T47D (cell line): ENCODE measurements at places on chromosomes 16 and 17.

- DNase-seq: no peak
Measured at GRCh38 chr17:13154930-13155329, 137.1 kb upstream of the ELAC2 start.

DNA sequence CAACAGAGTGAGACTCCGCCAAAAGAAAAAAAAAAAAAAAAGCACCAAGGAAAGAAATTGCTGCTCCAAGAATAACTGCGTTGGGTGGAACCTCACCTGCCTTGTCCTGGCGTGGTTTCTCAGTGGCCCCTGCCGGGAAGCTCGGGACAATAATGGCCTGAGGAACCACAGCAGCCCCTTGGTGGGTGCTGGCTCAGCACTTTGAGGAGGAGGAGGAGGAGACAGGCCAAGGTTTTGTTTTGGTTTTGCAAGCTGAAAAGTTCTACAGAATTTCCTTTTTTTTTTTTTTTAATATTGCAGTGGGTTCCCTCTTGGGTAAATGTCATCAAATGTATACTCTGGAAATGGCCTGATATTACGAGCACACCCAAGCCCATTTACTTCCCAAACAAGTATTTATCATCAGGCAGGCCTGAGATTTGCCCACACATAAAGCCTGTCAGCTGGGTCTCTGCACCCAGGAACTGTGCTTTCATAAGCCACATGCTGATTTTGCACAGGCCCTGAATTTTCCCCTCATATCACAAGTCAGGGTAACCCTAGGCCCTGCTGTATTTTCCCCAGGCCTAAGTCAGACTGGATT lies 78.3 kb downstream of the SOCS1 start:
- DNase-seq: no peak

GRCh38 chr17:49638818-49639217 lies 39.1 kb downstream of the SPOP start:
- DNase-seq: peak; percentile 60

GRCh38 chr17:48037036-48037837 lies at the start of gene COPZ2:
TSS of gene COPZ2 (minus strand) at chr17:48037797. CDS start at chr17:48037777, 20 bp downstream.
- peak; percentile 65 for DNase-seq

DNA sequence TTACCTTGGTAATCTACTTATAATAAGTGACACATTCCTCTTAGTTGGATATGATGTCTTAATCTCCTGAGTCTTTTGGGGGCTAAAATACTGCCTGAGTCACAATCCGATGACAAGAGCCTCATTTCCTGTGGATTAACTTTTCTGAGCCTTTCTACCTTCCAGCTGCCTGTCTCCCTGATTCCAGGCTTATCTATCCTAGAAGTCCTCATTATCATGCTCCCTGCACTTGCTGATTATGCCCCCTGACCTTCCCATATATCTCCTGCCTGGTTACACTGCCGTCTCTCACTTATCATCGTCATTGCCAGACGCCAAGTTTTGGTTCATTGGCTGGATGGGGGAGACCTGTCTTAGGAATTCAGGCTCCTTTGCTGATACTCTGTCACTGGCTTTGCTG lies 727.4 kb upstream of the CA10 start:
- no peak for DNase-seq

- DNase-seq: peak; percentile 72
Measured at GRCh38 chr17:39026980-39027451, 59.8 kb upstream of the FBXO47 start.

DNA sequence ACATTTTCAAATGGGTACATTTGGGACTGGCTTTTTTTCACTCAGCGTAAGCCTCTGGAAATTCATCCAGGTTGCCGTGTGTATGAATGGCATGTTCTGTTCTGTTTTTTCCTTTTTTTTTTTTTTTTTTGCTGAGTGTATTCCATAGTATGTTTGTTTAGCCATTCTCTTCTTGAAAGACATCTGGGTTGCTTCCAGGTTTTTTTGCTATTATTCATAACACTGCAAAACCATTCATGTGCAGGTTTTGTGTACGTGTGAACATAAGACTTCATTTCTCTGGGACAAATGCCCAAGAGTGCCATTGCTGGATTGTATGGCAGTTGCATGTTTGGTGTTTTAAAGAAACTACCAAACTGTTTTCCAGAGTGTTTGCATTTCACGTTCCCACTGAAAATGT lies 335.9 kb upstream of the TNRC6C start:
- no peak for DNase-seq

DNA sequence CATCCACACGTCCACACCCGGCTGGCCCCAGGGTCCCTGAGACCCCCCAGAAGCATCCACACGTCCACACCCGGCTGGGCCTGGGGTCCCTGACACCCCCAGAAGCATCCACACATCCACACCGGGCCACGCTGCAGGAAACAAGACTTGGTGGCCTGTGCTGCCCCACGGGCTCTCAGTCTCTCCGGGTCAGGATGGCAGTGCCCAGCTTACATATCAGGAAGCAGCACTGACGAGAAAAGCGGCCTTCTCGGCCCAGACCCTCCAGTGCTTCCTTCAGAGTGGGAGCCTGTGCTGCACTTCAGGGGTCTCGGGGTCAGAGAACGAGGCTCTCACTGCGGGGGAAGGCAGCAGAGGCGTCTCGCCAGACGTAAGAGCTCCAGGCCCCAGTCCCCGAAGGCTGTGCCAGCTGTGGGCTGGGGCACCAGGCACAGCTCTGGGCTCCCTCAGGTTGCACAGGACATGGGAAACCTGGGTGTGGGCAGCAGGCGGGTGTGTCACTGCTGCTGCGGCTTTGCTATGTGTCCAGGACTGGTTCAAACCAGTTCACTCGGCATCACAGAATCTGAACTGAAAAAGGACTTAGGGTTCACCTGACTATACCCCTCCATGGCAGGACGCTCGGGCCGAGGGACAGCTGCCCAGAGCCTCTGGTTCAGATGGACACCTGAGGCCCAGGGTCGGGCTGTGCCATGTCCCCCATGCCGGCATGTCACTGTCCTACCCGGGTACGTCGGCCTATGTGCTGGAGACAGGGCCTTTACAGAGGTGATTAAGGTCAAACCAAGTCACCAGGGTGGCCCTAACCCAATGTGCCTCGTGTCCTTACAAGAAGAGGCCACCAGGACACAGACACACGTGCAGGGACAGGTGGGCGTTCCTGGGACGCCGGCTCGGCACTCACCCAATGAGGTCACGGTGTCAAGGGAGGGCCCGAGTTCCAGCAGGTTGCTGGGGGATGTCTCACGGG lies 40.2 kb upstream of the CHMP6 start:
- no peak for DNase-seq

GRCh38 chr17:37200497-37200896 lies 175.3 kb upstream of the C17orf78 start:
- no peak for DNase-seq

- DNase-seq: no peak
Measured at GRCh38 chr16:69818891-69819545, 56.9 kb downstream of the WWP2 start.

- DNase-seq: no peak
Measured at GRCh38 chr16:54049591-54050458, 236.8 kb downstream of the IRX3 start.

- no peak for DNase-seq
Measured at GRCh38 chr17:41585301-41586056, 1.2 kb downstream of the KRT14 start.

- DNase-seq: no peak
Measured at GRCh38 chr16:66899945-66900710, 18.6 kb downstream of the CDH16 start.

- DNase-seq: no peak
Measured at GRCh38 chr16:78877114-78877655, 723.4 kb downstream of the MAF start.

DNA sequence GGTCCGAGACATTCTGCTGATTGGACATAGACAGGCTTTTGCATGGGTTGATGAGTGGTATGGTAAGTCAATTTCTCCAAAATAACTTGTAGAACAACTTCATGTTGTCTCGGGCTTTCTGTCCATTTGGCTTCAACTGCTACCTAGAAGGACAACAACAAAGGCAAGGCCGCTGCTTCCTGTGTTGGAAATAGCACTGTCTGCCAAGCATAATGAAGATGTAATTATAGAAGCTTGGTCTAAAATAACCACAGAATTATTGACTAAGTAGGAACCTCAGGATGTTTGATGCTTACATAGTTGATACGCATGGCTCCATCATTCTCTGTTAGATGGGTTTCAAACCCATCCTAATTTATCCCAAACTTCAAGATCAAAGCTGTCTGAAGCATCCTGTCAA lies 42.3 kb upstream of the NOL11 start:
- DNase-seq: no peak

DNA sequence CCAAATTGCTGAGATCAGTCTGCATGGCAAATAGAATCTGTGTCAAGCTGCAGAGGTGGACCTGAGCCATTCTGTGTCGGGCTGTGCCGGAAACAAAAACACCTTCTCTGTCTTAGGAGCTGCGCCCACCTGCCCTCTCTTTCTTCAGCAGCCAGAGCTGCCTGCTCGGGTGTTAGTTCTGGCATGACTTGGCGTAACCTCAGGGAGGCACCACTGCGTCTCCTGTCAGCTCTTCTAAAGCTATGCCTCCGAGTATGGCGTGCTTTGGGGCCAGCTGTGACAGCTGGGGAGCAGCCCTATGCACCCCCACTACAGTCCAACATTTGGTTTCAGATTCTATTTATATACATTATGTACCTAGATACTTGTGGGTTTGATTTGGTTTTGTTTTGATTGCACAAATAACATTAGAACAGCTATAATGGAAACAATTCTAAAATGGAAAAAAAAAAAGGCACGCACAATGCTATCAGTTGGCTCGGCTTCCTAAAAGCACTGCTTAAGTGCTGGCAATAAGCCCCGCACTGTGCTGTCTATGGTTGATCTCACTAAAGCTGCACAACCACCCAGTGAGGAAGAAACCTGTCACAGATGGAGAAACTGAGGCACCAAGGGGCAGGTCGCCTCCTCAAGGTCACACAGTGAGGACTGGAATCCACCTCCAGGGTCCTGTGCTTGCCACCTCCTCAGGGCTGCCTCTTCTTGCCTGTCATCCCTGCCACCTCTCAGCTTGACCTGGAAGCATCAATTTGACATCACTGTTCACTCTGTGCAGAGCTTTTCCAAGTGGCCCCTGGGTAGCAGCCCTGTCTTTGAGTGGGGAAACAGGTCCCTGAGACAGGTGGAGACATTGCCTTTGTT lies 18.7 kb upstream of the ADGRG1 start:
- no peak for DNase-seq
